ENCODE measurements at places on chromosomes 5 and 9.

GRCh38 chr5:10745133-10745532, 15.9 kb downstream of the DAP start:
- no peak for DNase-seq

- DNase-seq: no peak
Observed at GRCh38 chr9:96137671-96138429, 164.1 kb downstream of the HSD17B3 start.

DNA sequence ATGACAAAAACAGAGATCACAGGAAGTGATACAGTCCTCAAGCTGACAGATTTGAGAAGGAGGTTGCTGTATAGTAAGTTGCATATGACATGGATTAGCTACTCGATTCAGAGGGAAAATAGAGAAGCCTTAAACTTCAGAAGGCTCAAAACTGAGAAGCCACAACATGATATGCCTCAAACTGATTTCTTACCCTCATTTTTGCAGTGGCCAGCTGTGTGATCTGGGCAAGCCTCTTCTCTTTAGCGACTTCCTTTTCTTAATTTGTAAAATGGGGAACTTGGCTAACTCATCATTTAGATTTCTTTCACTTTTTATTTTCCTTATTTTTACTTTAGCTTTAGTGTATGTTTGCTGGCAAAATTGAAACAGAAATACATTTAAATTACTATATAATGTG, 421.1 kb downstream of the KIF4B start:
- no peak for DNase-seq

DNA sequence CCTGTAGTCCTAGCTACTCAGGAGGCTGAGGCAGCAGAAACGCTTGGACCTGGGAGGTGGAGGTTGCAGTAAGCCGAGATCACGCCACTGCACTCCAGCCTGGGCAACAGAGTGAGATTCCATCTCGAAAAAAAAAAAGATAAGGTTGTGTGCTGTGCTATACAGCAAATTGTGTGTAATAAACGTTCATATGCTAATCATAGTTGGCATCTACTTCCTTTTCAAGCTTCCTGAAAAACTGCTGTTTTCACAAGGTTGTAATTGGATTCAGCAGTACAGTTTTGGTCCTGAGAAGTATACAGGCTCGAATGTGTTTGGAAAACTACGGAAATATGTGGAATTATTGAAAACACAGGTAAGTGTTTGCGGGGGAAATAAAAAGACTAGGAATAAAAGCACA, 25.5 kb downstream of the OTULINL start:
- DNase-seq: no peak

DNA sequence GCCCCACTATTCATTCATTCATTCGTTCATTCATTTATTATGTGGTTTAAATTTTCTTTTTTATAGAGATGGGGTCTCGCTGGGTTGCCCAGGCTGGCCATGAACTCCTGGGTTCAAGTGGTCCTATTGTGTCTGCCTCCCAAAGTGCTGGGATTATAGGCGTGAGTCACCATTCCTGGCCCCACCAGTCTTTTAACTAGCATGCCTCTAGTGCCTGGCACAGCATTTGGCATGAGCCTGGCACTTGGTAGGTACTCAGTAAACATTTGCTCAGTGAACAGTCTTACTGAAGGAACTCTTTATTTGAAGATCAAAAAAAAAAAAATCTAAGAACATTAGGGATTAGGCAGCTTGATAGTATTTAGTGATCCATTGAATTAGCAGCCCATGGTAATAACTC, 98.1 kb downstream of the KDM4C start:
- DNase-seq: no peak

DNA sequence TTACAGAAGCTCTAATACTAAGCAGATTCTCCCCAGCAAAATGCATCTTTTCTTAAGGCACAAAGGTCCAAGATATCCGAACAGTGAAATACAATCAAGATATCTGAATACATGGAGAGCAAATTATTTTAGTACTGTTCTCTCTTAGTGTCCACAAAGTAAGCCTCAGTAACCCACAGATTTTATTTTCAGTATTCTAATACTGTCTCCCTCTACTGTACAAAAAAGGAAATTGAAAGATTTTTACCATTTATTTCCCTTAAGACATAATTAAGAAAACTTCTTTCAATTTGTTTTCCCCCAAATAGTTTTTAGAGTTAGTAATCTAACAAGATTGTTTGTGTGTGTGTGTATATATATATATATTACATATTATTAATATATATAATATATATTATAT, 24.7 kb upstream of the NOL6 start:
- DNase-seq: no peak

Measured in activated CD4-positive, alpha-beta T cell treated with anti-CD3 and anti-CD28 coated beads, Interleukin-2, Interleukin-4, amounts not matched to agents 100 ng/mL and 50 ng/mL, durations not matched to agents 16 hours and 8 hours (primary cell).